Thymus (tissue), 14 donors: ENCODE measurements at places on chromosomes 13 and 19.

- DNase-seq: no peak
Observed at GRCh38 chr13:19663416-19663979, 30.0 kb downstream of the MPHOSPH8 start.

GRCh38 chr19:53812335-53812734 lies 11.8 kb downstream of the NLRP12 start:
- DNase-seq: no peak

GRCh38 chr13:67505376-67505775 lies 275.2 kb upstream of the PCDH9 start:
- DNase-seq: no peak

DNA sequence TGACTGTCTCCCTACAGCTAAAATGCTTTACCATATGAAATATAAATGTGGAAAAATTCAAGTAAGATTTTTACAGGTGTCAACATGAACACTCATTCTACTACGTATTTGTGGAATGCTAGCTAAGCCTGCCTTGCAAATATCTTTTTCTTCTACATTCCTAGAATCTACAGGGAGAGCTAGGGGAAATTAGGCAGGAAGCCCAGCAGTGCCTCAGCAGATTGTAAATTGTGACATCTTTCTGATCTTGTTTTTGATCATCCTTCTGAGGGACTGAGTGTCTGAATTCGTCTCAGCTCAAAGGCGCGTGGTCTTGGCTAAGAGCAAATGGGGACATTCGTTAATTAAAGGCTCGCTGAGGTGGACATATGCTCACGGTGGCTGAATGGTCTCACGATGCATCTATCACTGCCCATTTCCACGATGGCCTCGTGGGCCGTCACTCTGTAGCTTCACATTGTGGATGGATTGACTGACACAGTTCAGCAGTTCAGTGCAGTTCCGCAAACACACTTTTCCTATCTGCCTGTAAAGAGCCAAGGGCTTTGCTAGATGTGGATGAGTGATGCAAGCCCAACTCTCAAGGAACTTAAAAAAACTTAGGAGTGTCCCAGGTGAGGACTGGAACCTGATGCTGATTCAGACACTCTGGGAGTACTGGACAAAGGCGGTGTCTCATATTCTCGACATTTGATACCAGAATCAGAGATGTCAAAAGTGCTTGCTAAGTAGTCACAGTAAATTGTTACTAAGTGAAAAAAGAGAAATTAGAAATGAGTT lies 562.5 kb downstream of the EFNB2 start:
- no peak for DNase-seq

GRCh38 chr13:76512721-76513145 lies 373.5 kb downstream of the KCTD12 start:
- DNase-seq: no peak

DNA sequence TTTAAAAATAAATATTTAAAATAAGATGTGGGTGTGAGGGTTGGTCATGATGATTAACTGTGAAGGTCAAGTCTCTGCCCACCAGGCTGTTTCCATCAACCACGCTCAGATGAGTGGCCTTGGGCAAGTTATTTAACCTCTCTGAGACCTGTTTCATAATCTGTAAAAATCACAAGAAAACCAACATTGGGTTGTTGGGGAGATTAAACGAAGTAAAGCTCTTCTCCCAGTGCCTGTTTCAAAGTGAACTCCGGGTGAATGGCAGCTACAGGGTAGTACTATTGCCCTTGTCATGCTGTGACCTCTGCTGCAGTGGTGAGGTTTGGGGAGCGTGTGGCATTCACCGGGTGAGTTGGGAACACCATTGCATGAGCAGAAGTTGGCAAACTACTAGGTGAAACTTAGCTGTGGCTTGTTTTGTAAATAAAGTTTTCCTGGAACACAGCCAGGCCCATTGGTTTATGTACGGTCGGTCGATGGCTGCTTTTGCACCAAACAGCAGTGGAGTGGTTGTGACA lies 153.2 kb downstream of the USP12 start:
- no peak for DNase-seq
